ENCODE measurements at places on chromosomes 12 and 14.

- no peak for DNase-seq
Measured at GRCh38 chr12:40248034-40248433, 23.2 kb downstream of the LRRK2 start.

DNA sequence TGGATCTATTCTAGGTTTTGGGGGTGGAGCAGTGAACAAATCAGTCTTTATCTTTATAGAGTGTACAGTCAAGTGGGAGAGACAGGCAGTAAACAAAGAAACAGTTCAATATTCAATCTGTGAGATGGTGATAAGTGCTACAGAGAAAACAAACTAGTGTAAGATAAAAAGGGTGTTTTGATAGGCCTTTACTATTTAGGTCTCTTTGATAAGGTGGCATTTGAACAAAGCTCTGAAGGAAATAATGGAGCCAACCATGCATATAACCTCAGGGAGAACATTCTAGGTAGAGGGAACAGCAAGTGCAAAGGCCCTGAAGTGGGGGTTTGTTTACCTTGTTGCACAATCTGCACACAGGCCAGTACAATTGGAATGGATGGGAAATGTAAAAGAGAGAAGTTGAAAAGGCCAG is 47.3 kb downstream of the PTPN11 start:
- DNase-seq, result no peak

DNA sequence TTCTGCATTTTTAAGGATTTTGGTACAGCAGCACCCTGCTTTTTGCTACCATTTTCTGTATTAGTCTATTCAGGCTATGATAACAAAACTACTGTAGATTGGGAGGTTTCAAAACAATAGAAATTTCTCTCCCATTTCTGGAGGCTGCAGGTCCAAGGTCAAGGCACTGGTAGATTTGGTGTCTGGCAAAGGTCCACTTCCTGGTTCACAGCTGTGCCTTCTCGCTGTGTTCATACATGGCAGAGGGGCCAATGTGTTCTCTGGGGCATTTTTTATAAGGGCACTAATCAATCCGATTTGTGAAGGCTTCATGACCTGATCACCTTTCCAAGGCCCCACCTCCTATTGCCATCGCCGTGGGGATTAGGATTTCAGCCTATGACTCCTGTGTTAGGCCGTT is 268.1 kb upstream of the RTL1 start:
- no peak for DNase-seq

DNA sequence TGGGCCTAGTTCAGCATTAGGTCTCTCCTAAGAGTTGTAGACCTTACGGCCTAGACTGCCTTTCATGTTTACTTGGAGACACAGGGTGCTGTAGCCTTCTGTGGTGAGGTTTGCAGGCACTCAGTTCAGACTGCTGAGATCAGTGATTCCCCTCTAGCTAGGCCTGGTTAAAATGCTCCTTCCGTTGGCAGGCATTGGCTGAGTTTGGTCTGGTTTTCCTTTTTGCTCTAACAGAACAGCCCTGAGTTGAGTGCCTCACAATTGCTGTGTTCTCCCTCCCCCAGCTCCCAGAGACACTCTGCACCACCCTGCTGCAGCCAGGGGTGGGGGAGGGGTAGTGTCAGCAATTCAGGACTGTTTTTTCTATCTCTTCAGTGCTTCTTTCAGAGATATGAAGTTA is 178.9 kb upstream of the DYRK2 start:
- DNase-seq, result no peak

- DNase-seq, result no peak
Measured at GRCh38 chr12:68065687-68066086, 76.4 kb downstream of the IFNG-AS1 start.
